ENCODE measurements at places on chromosomes 2 and 18.

GRCh38 chr2:147405651-147406050 is 439.2 kb upstream of the ACVR2A start:
- no peak for DNase-seq

GRCh38 chr2:132757002-132757589 is 87.1 kb upstream of the LYPD1 start:
- no peak for DNase-seq

- no peak for DNase-seq
Observed at GRCh38 chr2:223725494-223725893, 111.9 kb downstream of the AP1S3 start.

DNA sequence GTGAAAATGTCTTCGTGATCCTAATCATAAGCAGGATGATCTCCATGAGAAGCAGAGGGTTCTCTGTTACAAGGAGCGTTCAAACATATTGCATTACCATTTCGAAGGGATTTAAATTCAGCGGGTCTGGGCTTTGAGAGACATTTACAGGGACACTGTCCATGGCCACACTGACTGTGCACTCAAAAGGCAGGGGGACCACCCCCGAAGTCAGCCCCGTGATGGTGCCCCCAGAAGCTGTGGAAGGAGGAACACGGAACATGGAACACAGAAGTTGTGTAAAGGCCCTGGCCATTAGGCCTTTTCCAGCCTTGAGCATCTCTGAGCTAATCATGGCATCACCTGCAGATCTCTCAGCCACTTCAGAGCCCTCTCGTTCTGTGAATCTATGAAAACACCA is 268.4 kb upstream of the MYT1L start:
- DNase-seq = no peak

GRCh38 chr2:134365356-134365755 is 111.5 kb downstream of the MGAT5 start:
- no peak for DNase-seq

GRCh38 chr2:174004905-174005605 is 39.9 kb upstream of the SP3 start:
- no peak for DNase-seq

DNA sequence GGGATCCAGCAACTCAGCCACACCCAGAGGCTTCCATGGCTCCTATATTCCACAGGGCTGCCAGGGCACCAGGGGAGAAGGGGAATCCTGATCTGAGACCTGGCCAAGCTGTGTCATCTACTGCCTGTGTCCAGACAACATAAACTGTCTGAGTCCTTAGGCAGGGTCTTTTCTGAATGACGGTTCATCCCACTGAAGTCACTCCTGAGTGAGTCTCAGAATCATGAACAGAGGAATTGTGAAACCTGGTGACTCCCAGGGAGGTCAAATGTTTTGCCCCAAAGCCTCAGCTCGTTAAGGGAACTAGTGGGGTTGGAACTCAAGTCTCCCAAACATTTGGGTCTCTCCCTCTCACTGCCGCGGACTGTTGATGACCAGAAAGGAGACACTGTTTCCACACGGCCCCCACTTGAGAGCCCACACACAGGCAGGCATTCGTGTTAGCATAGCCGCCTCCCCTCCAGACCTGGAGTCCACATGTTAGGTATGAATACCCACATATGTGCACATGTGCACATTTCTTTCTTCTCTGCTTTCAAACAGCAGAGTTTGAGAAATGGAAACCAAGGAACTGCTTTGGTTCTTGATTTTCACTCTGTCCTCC is 125.0 kb upstream of the MSH6 start:
- no peak for DNase-seq

DNA sequence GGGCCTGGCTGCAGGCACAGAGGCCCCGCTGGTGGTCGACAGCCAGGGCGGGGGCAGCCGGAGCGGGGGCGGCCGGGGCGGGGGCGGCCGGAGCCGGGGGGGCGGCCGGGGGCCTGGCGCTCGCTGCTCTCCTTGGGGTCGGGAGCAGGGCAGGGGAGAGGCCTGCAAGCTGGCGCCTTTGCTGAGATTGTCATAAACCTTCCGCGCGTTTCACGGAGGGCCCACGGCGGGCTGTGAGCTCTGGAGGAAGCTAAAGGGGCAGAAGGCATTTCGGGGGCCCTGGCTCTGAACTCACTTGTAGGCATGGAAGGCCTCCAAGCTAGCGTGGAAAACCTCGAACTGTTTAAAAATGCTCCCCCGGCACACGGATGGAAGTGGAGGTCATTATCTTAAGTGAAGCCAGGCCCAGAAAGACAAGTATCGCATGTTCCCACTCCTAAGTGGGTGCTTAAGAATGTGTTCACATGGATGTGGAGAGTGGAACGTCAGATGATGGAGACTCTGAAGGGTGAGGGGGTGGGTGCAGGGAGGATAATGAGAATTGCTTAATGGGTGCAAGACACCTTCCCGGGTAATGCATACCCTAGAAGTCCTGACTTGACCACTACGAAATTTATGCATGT is 629 bp downstream of the PRELID3A start:
- no peak for DNase-seq

DNA sequence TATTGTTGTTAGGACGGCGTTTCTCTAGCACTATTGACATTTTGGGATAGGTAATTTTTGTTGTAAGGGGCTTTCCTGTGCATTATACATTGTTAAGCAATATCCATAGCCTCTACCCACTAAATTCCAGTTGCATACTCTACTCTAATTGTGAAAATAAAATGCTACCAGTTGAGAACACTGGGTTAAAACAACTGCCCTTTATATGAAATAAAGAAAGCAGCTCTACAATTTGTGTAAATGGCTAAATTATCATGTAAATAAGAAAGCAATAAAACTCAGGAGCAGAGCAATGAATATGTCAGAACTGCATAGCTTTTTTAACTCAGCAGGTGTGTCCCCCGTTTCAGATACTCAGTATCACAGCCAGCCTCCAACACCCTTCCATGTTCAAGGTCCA is 812.7 kb upstream of the NRXN1 start:
- no peak for DNase-seq

GRCh38 chr2:209523867-209524266 is 100.0 kb downstream of the MAP2 start:
- no peak for DNase-seq

- no peak for DNase-seq
Observed at GRCh38 chr2:48377646-48378045, 152.3 kb upstream of the STON1 start.

- no peak for DNase-seq
Observed at GRCh38 chr2:1601471-1602277, 142.6 kb downstream of the PXDN start.
